Left lung (tissue), 14 donors: ENCODE measurements at places on chromosomes 3 and 15. TPM values are rescaled to one million over a fixed set of nuclear protein-coding genes. Genes with fewer than 3 reads are reported as not detected.

DNA sequence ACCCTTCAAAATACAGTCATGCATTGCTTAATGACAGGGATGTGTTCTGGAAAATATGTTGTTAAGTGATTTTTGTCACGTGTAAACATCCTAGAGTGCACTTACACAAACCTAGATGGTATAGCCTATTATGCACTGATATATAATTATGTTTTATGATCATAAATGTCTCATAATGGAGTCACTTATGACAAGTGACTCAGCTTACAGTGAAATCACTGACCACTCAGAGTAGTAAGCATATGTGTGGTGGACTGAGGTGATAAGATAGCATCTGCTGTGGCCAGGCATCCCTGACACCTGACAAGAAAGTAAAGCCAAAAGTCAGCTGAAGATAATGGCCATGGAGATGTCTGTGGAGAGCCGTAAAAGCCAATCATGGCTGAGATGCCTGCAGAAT lies 5.4 kb downstream of the ACAD11 start:
- no peaks in the 10 kb centered on the region for H3K27me3 ChIP-seq
- no peak for DNase-seq
- H3K4me1 ChIP-seq, result peaks cover 19% of the 10 kb centered on the region
- H3K4me3 ChIP-seq, result no peak overlapping the region

DNA sequence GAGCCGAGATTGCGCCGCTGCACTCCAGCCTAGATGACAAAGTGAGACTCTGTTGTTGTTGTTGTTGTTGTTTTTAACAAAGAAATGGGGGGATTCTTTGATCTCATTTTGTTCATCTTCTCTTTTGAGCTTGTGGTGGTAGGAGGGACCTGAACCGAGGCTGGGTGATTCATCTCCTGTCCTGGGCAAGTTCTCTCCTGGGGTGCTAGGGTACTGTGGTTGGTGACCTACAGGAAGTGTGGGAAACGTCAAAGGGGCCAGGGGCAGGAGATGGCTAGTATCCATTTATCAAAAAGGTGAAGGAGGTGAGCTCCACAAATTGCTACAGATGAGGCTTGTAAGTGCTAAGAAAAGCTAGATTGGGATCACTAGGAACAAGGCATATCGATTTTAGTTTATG lies 14.3 kb downstream of the PPCDC start:
- no peaks in the 10 kb centered on the region for H3K36me3 ChIP-seq
- H3K27ac ChIP-seq, result no peak overlapping the region
- DNase-seq, result no peak
- H3K27me3 ChIP-seq, result no peaks in the 10 kb centered on the region

RTP3 gene
- total RNA-seq, result not detected

- no peaks in the 10 kb centered on the region for H3K36me3 ChIP-seq
- H3K4me1 ChIP-seq, result no peaks in the 10 kb centered on the region
- H3K27me3 ChIP-seq, result no peaks in the 10 kb centered on the region
- H3K27ac ChIP-seq, result no peak overlapping the region
- H3K4me3 ChIP-seq, result no peak overlapping the region
These were observed 89.2 kb upstream of the PLCL2 start for GRCh38 chr3:16795581-16795980.

- H3K36me3 ChIP-seq, result no peaks in the 10 kb centered on the region
- no peak for DNase-seq
- peaks cover 12% of the 10 kb centered on the region for H3K4me1 ChIP-seq
- H3K27me3 ChIP-seq, result no peaks in the 10 kb centered on the region
- no peak overlapping the region for H3K4me3 ChIP-seq
These were observed 413.0 kb upstream of the TBL1XR1 start for GRCh38 chr3:177610262-177610661.

CRYGS gene
- total RNA-seq, result 3.7 TPM

ITPKA gene
- total RNA-seq, result 0.47 TPM

GRCh38 chr3:99939876-99940275 lies 122.2 kb downstream of the CMSS1 start:
- no peaks in the 10 kb centered on the region for H3K27me3 ChIP-seq
- peak overlapping the region; percentile 33 for H3K27ac ChIP-seq
- no peak for DNase-seq
- peaks cover 12% of the 10 kb centered on the region for H3K4me1 ChIP-seq
- H3K36me3 ChIP-seq, result no peaks in the 10 kb centered on the region
- no peak overlapping the region for H3K4me3 ChIP-seq

- DNase-seq, result no peak
- H3K27me3 ChIP-seq, result no peaks in the 10 kb centered on the region
- H3K27ac ChIP-seq, result no peak overlapping the region
- H3K4me1 ChIP-seq, result peaks cover 6% of the 10 kb centered on the region
These were observed 62.0 kb upstream of the ACP3 start for GRCh38 chr3:132255041-132255745.

GOLGA8T gene
- total RNA-seq, result not detected

DNA sequence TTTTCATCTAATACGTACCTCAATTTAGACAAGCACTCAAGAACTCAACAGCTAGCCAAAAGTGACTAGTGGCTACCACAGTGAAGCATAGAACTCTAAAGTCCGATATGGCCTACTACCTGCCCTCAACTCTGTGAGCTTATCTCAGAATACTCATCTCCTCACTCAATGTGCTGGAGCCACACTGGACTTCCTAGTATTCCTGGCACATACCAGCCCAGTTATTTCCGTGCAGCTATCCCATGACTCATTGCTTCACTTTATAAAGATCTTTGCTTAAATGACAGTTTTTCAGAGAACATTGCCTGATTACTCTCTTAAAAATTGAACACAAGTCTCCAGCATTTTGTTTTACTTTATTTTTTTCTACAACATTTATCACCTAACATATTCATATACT lies 524.7 kb downstream of the PYDC2 start:
- no peaks in the 10 kb centered on the region for H3K4me1 ChIP-seq
- no peak overlapping the region for H3K27ac ChIP-seq
- H3K36me3 ChIP-seq, result no peaks in the 10 kb centered on the region
- H3K27me3 ChIP-seq, result no peaks in the 10 kb centered on the region
- H3K4me3 ChIP-seq, result no peak overlapping the region

- no peaks in the 10 kb centered on the region for H3K27me3 ChIP-seq
- no peaks in the 10 kb centered on the region for H3K4me1 ChIP-seq
- H3K4me3 ChIP-seq, result no peak overlapping the region
- H3K27ac ChIP-seq, result no peak overlapping the region
- peaks cover 61% of the 10 kb centered on the region for H3K36me3 ChIP-seq
- no peak for DNase-seq
These were observed 192.7 kb downstream of the ITPR1 start for GRCh38 chr3:4685673-4686345.

DNA sequence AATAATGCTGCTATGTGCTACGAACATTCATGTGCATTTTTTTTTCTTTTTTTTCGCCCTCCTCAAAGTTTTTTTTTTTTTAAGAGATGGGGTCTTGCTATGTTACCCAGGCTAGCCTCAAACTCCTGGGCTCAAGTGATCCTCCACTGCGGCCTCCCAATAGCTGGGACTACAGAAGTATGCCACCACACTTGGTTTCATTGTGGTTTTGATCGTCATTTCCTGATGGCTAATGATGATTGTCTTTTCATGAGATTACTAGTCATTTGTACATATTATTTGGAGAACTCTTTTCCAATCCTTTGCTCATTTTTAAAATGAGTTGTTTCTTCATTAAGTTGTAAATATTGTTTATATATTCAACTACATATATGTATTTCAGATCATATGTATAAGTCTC lies 48.8 kb downstream of the FBXO22 start:
- no peak overlapping the region for H3K27ac ChIP-seq
- H3K27me3 ChIP-seq, result peaks cover 10% of the 10 kb centered on the region
- H3K36me3 ChIP-seq, result no peaks in the 10 kb centered on the region
- H3K4me1 ChIP-seq, result no peaks in the 10 kb centered on the region
- H3K4me3 ChIP-seq, result no peak overlapping the region

DNA sequence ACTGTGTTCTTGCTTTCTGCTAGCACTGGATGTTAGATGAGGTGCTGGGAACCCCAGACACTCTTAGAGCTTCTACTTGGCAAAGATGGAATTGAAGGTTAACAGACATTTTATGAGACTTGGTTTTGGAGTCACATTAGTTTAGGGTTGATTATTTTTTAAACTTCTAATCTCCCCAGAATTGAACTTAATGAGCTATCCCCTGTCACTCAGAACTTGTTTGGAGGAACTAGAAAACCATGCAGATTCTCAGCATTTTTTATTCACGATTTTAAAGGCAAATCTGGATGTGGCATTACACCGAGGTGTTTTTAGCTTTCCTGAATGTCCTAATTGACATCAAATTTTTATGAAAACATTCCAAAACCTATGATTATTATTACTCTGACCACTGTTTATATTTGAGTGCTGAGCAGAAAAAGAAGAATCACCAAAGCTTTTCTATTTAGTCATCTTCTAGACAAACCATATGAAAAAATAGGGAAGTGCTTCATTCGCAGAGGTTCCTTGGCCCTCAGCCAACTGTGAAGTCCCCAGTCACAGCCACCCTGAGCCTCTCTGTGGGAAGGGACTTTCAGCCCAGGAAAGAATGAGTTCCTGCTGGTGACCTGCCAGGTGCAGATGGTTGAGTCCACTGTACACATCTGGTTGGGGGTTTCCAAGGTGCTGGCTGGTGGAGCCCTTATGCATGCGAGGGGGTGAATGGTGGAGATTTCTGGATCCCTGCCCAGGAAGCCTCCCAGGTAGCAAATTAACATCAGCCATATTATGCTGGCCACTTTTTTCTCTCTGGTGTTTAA lies 196.0 kb upstream of the TOPAZ1 start:
- H3K36me3 ChIP-seq, result no peaks in the 10 kb centered on the region
- DNase-seq, result peak; percentile 27
- H3K27me3 ChIP-seq, result no peaks in the 10 kb centered on the region
- no peaks in the 10 kb centered on the region for H3K4me1 ChIP-seq
- no peak overlapping the region for H3K4me3 ChIP-seq

IL12A gene
- total RNA-seq, result 0.61 TPM

DNA sequence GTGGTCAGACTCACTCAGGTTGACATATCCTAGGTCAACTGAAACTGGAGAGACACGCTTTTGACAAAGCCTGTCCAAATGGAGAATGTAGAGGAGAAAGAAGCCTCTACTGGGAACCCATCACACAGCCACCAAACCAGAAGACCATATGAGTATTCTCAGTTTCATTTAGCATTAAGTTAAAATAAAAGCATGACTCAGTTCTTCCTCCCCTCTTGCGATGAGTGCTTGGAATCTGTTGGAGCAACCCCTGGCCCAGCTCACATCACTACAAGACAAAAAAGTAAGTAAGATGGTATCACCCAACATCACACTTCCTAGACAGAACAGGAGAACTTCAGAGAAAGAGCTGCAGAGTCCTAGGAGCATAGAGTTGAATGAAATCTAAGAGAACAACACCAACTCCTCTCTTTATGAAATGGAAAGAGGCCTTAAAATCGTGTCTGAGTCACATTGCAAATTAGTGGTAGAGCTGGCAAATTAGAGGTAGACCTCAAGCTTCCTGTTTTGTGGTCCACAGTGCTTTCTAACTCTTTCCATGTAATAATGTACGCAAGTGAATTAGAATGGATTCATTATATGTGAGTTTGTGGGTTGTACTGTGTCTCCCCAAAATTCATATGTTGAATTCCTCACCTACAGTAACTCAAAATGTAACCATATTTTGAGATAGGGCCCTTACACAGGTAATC lies 51.2 kb downstream of the FGF12 start:
- no peak overlapping the region for H3K27ac ChIP-seq
- no peak for DNase-seq
- no peaks in the 10 kb centered on the region for H3K4me1 ChIP-seq
- no peaks in the 10 kb centered on the region for H3K27me3 ChIP-seq

NAALADL2 gene
- total RNA-seq, result 9.9 TPM

DNA sequence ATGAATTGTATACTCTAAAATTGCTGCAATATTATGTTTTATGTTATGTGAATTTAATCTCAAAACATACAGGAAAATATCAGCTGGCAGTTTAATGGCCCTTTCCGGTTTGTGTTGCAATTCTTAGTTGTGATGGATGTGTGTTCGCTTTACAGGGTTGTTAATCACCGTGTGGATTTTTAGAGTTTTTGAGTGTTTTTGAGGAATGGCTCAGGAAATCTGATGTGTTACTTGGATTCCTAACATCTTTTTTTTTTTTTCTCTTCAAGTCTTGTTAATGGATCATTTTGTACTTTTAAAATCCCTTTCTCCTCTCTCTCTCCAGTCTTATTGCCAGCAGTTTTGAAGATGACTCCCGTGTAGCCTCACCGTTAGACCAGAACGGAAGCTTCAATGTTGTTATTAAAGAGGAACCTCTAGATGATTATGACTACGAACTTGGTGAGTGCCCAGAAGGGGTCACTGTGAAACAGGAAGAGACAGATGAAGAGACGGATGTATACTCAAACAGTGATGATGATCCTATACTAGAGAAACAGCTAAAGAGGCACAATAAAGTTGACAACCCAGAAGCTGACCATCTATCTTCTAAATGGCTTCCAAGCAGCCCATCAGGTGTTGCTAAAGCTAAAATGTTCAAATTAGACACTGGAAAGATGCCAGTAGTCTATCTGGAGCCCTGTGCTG lies 35.7 kb downstream of the MGA start:
- peak; percentile 20 for DNase-seq
- H3K4me1 ChIP-seq, result no peaks in the 10 kb centered on the region
- no peak overlapping the region for H3K27ac ChIP-seq
- no peaks in the 10 kb centered on the region for H3K36me3 ChIP-seq

JMJD7 gene
- total RNA-seq, result 26.4 TPM

SEC22C gene
- 55.2 TPM for total RNA-seq

GRCh38 chr3:143731776-143732175 lies 116.5 kb downstream of the SLC9A9 start:
- no peak overlapping the region for H3K4me3 ChIP-seq
- H3K27ac ChIP-seq, result no peak overlapping the region
- no peak for DNase-seq
- no peaks in the 10 kb centered on the region for H3K4me1 ChIP-seq
- no peaks in the 10 kb centered on the region for H3K36me3 ChIP-seq

- no peak for DNase-seq
- H3K4me3 ChIP-seq, result no peak overlapping the region
- no peaks in the 10 kb centered on the region for H3K36me3 ChIP-seq
- H3K4me1 ChIP-seq, result no peaks in the 10 kb centered on the region
- H3K27ac ChIP-seq, result no peak overlapping the region
These were observed 256.2 kb downstream of the RORA start for GRCh38 chr15:60972866-60973265.

HAPLN3 gene
- total RNA-seq, result 10.6 TPM

CMTM8 gene
- total RNA-seq, result 17.0 TPM

- no peaks in the 10 kb centered on the region for H3K4me1 ChIP-seq
- H3K4me3 ChIP-seq, result no peak overlapping the region
- no peaks in the 10 kb centered on the region for H3K36me3 ChIP-seq
- DNase-seq, result no peak
These were observed 225.6 kb upstream of the STRIT1 start for GRCh38 chr3:155519078-155519477.

- no peaks in the 10 kb centered on the region for H3K4me1 ChIP-seq
- no peaks in the 10 kb centered on the region for H3K36me3 ChIP-seq
- no peak for DNase-seq
- no peak overlapping the region for H3K27ac ChIP-seq
- H3K4me3 ChIP-seq, result no peak overlapping the region
These were observed 63.8 kb downstream of the PEX5L start for GRCh38 chr3:179972881-179973423.

- DNase-seq, result no peak
- H3K4me3 ChIP-seq, result no peak overlapping the region
- H3K27me3 ChIP-seq, result no peaks in the 10 kb centered on the region
- peaks cover 37% of the 10 kb centered on the region for H3K4me1 ChIP-seq
These were observed 12.1 kb downstream of the GOLM2 start for GRCh38 chr15:44300572-44300971.

- no peak overlapping the region for H3K27ac ChIP-seq
- no peaks in the 10 kb centered on the region for H3K36me3 ChIP-seq
- DNase-seq, result no peak
- no peaks in the 10 kb centered on the region for H3K4me1 ChIP-seq
- no peaks in the 10 kb centered on the region for H3K27me3 ChIP-seq
- no peak overlapping the region for H3K4me3 ChIP-seq
These were observed 219.3 kb upstream of the TTC14 start for GRCh38 chr3:180382638-180383180.
